ENCODE measurements at places on chromosomes 4 and X.

DNA sequence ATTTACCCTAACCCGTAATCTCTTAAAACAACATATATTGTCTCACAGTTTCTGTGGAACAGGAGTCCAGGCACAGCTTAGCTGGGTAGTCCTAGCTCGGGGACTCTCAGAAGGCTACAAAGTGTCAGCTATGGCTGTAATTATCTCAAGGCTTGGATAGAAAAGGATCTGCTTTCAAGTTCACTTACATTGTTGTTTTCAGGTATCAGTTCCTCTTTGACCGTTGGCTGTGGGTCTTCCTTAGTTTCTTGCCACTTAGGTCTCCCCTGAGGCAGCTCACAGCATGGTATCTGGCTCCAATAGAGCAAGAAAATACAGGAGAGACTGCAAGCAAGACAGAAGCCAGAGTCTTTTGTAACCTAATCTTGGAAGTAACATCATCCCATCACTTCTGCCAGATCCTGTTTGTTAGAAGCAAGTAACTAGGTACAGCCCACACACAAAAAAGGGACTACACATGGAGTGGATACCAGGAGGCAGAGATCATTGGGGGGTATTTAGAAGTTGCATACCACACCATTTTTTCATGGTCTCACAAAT is 137.0 kb downstream of the MAGEB5 start:
- no peak for DNase-seq

DNA sequence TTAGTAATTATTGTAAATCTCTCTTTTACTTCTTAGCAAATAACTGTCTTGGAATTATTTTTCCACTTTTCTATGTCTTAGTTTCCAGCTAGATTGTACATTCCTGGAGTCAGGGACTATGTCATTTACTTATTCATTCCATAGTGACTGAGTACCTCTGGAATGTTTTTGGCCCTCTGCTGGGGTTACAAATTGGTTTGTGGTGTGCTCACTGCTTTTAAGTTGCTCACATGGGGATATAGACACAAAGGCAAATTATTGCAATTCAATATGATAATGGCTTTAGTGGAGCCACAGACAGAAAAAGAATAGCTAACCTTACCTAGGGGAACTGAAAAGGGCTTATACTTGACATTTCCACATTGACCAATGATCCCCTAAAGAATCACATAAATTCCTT is 63.7 kb upstream of the PDGFRA start:
- DNase-seq: no peak

DNA sequence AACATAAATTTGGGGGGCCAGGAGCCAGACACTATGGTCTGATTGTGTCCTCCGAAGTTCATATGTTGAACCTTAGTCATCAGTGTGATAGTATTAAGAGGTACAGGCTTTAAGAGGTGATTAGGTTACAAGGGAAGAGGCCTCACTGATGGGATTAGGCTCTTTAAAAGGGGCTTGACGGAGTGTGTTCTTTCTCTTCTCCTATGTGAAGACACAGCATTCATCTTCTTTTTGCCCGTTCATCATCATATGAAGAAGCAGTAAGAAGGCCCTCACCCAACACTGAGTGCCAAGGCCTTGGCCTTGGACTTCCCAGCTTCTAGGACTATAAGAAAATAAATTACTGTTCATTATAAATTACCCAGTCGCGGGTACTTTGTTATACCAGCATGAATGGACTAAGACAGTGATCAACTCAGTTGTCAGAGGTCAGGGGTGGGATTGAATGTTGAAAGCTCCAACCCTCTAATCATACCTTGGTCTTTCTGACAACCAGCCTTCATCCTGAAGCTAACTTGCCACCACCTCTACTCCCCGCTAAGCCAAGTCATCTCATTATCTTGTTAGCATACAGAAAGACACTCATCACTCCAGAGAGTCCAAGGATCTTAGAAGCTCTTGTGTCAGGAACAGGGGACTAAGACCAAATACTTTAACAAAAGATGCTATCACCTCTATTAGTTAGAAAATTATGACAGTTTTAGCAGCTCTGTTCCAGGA is 543.4 kb upstream of the DIPK2B start:
- DNase-seq: no peak

DNA sequence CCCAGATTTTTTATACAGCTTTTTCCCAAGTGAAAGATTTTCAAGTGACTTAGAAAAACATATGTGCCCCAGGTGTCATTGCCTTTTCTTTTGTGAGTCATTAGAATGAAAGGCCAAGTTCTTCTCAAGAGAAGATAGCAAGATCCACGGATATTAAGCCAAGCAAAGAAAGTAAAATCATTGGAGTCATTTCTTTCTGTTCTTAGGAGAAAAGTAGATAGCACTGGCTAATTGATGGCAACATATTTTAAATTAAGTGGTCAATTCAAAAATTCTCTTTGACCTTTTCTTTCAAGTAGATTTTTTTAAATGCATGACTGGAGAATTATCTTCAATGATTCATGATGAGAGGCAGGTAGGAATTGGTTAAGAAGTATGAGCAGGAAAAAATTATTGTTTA is 94.4 kb downstream of the HHIP start:
- DNase-seq: no peak

GRCh38 chrX:25198891-25199290 is 183.1 kb upstream of the ARX start:
- DNase-seq: no peak
